ENCODE measurements at places on chromosomes 5 and 9.

- no peak for DNase-seq
Observed at GRCh38 chr9:112239284-112239683, 64.2 kb upstream of the SUSD1 start.

DNA sequence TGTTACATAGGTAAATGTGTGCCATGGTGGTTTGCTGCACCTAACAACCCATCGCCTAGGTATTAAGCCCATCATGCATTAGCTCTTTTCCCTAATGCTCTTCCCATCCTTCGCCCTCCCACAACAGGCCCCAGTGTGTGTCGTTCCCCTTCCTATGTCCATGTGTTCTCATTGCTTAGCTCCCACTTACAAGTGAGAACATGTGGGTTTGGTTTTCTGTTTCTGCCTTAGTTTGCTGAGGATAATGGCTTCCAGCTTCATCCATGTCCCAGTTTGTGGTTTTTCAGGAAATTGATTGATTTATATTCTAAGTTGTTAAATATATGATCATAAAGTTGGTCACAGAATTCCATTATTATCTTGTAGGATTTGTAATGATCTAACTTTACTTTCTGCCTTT is 85.3 kb upstream of the CAST start:
- DNase-seq: no peak

DNA sequence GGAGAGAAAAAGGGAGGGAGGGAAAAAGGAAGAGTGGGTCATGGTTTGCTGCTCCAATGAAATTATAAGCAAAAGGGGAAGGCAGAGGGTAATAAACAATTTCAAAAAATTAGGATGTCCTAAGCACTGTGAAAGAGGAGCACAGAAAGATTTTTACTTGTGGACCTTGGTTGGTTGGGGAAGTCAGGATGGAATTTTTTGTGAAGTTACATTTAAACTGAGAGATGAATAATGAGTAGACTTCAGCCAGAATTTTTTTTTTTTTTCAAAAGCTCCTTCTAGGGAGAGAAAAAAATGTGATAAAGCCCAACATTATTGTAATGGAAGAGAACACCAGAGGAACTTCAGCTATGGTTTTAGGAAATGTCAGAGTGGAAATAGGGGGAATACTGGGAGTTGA is 515.9 kb upstream of the PAPPA start:
- DNase-seq: no peak

DNA sequence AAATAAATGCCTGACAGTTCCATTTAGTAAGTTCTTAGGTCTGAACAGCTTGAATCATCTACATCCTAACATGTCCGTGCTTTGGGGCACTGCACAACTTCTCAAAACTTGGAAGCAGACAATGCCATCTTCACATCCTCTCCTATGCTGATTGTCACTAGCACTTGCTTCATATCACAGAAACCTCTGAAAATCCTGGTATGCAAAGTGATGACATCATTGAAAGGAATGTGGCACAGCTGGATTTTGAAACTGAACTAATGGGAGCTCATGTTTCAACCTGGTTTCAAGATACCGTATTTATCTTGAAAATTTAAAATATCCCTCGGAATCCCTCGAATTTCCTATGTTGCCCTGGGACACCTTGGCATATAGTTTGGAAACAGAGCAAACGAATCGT is 490.2 kb upstream of the DAP start:
- DNase-seq: no peak

- DNase-seq: no peak
Observed at GRCh38 chr5:173984218-173984617, 4.8 kb upstream of the C5orf47 start.

GRCh38 chr5:160379511-160379910 is 9.1 kb upstream of the C1QTNF2 start:
- no peak for DNase-seq

DNA sequence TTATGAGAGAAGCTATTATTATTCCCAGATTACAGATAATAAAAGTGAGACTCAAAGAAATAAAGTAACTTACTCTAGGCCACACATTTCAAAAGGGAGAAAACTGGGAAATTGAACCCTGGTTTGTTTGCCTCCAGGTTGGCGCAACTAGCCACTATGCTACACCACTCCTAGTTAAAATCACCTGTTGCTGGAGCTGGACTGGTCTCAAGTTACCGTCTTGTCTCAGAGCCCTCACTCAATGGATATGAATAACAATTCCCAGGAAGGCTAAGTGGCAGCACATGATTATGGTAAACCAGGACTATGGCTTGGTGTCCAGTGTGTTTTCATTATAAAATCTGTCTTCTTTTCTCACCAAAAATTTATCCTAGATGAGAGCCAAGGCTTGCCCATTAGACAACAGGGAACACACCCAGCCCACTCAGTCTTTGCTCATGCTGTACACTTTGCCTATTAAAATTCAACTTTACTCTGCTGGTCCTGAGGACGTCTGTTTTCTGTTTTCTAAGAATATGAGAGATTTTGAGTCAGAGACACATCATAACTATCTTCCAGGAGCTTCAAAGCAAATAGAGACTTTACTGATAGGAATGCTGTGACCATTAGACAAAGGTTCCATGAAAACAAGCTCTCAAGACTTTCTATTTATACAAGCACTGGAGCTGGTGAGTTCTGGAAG is 58.1 kb downstream of the ADRB2 start:
- DNase-seq: no peak

DNA sequence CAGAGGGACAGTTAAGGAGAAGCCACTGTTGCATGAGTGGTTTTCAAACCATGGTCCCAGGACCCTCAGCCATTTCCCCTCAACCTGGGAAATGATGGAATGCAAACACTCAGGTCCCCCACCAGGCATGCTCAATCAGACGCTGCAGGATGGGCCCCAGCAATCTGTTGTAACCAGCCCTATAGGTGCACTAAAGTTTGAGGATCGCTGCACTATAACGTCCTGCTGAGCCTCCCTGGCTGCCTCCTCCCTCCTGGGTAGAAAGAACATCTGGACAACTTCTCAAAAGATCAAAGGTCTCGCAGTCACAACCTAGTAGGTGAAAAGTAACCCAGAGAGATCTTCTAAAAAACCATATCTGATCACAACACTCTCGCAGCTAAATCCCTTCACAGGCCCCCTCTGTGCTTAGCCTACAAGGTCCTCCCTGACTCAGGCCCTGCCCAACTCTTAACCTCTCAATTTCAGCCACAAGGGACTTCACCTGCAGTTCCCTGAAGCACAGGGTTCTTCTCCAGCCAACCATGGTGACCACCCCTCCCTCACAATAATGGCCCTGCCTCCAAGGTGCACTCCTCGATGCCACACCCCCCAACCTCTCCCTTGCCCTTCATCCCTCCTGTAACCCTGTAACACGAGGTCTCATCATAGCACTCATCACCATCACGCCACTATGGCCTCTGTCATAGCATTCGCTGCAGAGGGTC is 3.5 kb downstream of the SHB start:
- DNase-seq: no peak

DNA sequence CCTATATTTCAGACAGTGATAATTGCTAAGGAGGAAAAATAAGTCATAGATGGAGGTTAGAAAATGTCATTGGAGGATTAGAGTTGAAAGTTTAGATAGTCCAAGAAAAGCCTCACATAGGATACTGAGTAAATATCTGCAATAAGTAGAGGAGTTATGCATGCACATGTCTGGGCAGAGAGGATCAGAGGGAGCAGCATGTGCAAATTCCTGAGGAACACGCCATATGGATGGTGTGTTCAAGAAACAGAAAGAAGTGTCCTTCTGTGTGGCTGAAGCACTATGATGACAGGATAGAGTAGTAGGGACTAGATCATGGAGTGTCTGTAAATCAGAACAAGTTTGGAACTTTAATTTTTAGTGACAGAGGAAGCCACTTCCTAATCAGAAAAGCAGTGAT is 52.2 kb downstream of the SGCD start:
- no peak for DNase-seq

DNA sequence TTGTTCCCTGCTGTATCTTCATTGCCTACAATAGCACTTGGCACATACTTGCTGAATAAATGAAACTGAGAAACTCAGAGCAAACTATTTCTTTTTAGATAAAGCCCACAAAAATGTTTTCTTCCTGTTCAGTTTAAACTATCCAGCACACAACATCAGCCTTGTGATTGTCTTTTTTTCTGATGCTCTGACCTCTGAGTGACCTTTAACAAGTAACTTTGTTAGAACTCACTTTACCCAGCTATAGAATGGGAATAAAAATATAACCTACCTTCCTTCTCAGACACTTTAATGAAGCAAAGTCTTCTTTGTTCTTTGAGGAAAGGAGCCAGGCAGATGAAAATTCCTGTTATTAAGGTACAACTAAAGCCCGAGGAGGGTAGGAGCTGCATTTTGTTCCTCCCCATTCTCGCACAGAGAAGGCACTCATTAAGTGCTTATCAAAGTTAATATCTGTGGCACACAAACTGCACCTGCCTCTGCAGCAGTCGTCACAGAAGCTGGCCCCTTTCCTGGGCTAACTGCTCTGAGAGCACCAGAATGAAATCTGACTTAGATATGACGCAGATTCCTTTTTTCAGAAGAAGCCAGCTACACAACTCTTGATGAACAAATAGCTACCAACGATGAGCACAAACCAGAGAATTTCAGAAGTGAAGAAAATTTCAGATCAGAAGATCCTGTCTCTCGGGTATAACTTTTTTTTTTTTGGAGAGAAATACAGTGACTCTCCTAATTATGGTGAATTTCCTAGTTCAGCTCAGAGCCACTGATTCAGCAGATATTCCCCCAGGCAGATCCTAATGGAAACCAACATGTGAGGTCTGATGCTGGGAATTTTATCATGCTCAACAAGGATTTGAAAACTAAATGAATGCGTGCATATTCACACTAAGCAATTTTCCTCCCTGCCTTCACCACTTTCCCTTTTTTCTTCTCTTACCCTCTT is 31.0 kb upstream of the NR3C1 start:
- DNase-seq: no peak

- no peak for DNase-seq
Observed at GRCh38 chr9:125089331-125089730, 54.0 kb downstream of the SCAI start.

DNA sequence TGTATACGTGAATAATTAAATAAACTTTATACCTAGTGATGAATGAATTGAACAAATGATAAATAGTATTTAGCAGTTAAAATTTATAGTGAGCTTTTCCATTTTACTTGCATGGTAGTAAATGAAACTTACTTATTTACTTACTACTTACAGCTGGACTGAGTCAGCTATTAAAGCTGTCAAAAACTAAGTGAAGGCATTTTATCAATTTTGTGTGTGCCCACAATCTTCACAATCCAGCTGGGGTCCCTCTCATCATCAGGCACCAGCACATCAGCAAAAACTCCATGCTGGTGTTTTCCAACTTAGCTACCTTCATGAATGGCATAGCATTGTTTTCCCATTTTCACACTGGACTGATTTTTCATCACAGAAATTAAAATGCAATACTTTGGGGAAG is 81.1 kb downstream of the SAXO1 start:
- DNase-seq: no peak

DNA sequence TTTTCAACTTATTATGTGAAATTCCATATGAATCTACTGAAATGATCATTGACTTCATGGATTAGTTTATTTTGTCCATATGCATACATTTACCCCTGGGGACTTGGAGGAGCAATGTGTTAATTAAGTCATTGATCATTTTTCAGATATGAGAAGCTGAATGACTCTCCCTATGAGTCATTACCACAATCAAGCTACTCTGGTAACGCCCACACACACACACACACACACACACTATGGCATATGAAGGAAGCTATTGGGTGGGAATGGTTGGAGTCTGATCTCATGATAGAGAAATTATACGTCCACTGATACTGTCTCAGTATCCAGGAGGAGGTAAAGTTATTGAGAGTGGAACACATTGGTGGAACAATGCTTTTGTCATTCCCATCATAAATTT is 528.9 kb downstream of the AGTPBP1 start:
- DNase-seq: peak; percentile 84

- DNase-seq: no peak
Observed at GRCh38 chr5:96509721-96510350, 76.8 kb upstream of the PCSK1 start.

- DNase-seq: no peak
Observed at GRCh38 chr9:13606586-13606985, 327.1 kb upstream of the MPDZ start.

GRCh38 chr5:151047814-151048425 is 27.5 kb downstream of the GPX3 start:
- no peak for DNase-seq

GRCh38 chr9:33329117-33329563 is 38.8 kb downstream of the NFX1 start:
- DNase-seq: no peak

- no peak for DNase-seq
Observed at GRCh38 chr9:132862533-132862932, 15.6 kb downstream of the AK8 start.

DNA sequence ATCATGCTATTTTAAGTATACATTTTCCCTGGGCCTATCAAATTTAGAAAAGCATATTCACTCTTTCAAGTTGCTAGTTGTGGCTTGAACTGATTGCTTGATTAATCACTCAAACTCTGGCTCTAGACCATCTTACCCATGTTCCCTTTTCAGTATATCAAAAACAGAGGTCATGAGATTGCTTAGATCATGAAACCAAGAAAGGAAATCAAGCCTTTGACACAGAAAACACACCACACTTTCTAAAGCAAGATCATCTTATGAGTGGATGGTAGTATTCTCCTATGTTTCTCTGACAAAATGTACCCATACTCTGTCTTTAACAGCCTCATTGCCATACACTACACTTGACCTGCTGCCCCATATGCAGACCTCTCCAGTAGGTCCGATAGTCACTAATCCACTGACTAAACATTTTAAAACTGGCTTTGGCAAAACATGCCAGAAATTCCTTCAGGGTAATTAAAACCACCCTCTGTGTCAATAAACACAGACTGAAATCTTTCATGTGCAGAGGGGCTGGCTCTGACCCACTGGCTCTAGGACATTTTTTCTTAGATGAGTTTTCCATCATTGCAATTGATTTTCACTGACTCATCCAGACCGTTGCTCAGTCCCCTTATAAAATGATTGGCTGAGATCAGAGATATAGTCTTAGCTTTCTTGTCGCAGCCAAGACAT is 18.2 kb downstream of the PPP2R2B start:
- no peak for DNase-seq

GRCh38 chr9:29637471-29638237 is 2064.4 kb upstream of the C9orf72 start:
- DNase-seq: no peak

DNA sequence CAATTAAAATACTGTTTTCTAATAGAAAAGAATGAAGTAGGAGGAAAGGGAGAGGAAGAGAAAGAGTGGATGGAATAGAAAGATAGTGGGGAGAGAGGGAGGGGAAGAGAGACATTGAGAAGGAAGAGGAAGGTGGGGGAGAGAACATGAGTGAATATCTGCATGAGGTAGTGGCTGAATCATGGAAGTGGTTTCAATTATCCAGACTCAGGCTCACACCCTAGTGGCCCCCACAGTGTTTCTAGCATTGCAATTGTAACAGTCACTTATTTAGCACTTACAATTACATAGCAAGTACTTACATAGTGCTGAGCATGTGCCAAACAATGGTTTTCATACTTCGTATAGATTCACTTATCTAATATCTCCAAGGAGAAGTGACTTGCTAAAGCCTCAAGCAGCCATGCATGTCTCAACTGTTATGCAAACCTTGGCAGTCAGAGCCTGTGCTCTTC is 72.7 kb downstream of the CAST start:
- no peak for DNase-seq

Data from COLO829 (cell line).